ENCODE measurements at places on chromosomes 11 and 22.

GRCh38 chr11:86706338-86707131 is 34.1 kb upstream of the ME3 start:
- DNase-seq: no peak

DNA sequence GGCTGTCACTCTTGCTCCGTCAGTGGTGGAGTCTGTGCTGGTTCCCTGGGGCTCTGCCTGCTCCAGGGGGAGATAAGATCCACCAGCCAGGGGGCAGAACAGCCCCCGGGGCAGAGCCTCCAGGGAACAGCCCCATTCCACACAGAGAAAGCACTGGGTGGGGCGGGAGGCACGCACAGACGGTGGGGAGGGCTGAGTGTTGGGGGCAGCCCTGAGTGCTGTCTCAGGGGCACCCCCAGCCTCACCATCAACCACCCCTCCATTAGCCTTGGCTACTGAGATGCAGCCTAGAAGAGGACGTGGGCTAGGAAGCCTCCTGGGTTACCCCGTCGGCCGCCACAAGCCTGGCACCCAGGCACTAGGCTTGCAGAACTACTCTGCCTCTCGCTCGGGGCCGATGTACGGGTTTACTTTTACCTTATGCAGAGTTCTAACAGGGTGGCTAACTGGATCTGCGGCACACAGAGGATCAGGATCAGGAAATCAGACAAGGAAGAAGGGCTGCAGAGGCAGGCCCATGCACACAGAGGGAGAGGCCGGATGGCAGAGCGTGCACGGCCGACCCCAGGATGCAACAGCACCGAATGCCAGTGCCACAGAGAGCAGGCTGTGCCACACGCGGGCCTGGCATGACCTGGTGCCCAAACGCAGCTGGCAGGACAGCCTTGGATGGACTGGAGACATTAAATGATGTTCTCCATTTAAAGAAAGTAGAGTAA is 140.5 kb downstream of the CTTN start:
- no peak for DNase-seq

DNA sequence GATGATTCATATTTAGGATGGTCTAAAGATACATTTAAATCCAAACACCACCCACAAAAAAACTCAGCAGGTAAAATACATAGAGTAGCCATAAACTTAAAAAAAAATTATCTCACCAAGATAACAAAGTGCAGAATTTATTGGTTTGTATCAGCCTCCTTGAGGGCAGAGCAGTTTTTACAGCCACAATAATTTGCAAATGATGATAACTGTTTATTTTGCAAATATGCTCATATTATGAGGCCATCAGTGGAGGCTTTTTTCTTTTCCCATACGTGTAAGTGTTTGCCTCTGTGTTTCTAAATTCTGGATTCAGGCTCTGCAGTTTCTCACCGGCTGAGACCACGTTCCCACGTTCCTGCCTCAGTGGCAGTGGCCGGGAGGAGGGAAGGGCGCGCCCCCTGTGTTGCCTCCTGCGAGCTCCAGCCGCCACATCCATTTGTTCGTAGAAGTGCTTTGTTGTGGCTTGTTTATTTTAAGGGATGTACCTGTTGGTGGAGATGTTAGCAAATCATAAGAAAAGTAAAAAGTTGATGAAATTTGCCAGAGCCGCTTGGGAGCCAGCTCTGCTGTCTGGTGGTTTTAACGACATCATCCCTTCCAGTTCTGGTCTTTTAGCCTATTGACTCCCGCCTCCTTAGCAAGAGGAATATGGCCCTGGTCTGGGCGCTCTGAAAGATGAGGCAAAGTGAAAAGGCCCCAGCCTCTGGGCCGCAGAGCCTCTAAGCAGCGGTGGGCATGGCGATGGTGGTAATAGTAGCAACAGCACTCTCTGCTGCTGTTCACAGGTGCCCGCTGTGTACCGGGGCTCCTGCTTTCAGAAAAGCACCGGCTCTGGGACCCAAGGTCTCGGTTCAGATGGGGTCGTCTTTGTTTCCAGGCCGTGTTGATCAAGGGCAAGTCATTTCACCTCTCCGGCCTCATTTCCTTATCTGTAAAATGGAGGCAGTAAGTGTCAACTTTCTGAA is 66.7 kb upstream of the PPARA start:
- no peak for DNase-seq

DNA sequence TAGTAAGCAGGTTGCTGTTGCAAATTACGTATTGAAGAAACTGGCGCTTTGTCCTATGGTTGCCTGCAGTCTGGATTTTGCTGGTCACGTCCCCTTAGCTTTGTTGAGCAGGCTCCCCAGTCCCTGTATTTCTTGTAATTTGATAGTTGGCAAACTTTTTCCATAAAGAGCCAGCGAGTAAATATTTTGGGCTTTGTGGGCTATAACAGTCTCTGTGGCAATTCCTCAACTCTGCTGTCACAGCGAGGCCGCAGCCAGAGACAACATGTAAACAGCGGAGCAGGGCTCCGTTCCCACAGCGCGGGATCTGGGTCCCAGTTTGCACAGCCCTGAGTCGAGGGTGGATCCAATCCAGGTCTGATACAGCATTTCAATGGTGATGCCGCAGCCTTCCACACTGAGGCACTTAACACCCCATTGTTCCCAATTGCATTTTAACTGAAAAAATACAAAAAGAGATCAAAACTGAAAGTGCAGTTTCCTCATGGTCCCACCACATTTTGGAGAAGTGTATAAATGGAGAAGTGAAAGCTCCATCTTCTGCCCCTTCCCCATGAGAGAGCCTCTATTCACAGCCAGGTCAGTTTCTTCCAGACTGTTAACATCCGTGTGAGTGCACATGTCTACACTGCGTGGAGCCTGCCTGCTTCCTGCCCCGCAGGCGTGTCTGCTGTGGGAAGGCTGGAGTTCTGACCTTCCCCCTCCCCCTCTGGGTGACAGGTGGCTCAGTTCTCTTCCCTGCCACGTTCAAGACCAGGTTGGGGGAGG is 89.1 kb downstream of the RPS6KA4 start:
- DNase-seq: no peak

GRCh38 chr11:85052636-85053035 is 574.5 kb downstream of the DLG2 start:
- DNase-seq: no peak

GRCh38 chr11:30938171-30938570 is 352.0 kb upstream of the MPPED2 start:
- DNase-seq: no peak

- no peak for DNase-seq
Measured at GRCh38 chr11:58004664-58005063, 19.0 kb upstream of the OR9Q1 start.

DNA sequence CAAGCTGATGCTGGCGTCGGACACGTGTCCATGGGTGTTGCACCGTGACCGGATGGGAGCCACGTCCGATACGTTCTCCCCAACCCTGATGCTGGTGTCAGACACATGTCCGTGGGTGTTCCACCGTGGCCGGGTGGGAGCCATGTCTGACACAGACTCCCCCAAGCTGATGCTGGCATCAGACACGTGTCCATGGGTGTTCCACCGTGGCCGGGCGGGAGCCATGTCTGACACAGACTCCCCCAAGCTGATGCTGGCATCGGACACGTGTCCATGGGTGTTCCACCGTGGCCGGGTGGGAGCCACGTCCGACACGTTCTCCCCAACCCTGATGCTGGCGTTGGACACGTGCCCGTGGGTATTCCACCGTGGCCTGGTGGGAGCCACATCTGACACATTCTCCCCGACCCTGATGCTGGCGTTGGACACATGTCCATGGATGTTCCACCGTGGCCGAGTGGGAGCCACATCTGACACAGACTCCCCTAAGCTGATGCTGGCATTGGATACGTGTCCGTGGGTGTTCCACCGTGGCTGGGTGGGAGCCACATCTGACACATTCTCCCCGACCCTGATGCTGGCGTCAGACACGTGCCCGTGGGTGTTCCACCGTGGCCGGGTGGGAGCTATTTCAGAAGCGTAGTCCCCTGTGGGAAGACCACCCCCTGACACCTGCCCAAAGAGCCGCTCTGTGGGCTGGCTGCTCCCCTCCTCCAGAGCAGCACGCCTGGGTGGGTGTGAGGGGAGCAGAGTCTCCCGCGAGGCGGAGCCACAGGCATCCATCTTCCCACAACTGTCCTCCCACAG is 20.0 kb downstream of the SELENOO start:
- DNase-seq: no peak

DNA sequence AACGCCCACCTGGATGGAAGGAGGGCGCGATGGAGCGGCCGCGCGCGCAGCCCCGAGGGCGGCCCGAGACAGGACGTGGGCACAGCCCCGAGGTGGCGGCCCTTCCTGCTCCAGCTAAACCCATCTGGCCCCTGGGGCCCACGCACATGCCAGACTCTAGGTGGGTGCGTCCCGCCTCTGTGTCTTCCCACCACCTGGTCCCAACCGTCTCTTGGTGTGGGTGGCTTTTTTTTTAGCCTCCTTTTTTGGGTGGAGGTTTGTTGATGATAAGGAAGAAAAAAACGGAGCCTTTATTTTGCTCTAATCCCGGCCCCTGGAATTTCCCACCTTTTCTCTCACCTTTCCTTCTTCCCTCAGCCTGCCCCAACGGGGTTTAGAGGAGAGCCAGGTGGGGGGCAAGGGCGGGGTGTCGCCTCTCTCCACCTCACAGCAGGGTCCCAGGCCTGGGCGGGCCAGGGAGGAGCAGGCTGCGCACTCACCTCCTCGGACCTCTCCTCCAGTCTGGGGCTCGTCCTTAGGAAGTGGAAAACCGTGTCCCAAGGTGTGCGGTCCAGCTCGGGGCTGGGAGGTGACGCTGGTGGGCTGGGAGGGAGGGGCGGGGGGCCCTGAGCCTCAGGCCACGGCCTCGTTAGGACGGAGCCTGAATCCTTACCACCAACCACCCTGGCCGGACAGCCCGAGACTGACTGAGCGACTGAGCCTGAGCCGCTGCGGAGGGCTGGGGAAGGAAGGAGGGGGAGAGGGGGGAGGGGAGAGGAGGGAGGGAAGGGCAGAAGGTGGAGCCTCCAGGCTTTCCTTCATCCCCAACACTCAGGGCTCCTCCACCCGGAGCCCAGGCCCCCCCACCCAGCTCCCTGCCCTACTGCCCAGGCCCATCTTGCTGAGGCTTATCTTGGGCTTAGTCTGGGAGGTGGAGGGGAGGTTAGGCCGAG is at the start of gene SOX10:
SOX10 (minus strand) TSS at position 696 of the 932 bp plus-strand sequence. CDS start 771 bp downstream, outside the sequence.
- DNase-seq: no peak

DNA sequence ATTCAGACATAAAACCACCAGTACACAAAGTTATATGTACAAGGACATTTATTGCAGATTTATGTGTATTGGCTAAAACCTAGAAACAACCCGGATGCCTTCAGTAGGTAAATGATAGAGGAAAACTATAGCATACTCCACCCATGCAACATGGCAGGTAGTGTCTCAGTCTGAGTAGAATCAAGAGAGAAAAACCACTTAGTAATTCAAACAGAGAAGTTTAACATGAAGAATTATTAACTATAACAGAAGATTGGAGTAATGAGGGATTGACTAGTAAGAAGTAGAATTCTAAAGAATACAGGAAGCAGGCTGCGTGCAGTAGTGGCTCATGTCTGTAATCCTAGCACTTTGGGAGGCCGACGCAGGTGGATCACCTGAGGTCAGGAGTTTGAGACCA is 16.2 kb upstream of the SPTY2D1 start:
- DNase-seq: no peak

- DNase-seq: no peak
Measured at GRCh38 chr22:45434981-45435380, 21.5 kb downstream of the RIBC2 start.

GRCh38 chr11:10761085-10761698 is 10.1 kb downstream of the CTR9 start:
- DNase-seq: no peak

GRCh38 chr11:92572559-92572958 is 347.9 kb downstream of the FAT3 start:
- DNase-seq: no peak

GRCh38 chr11:120132645-120133185 is 5.2 kb downstream of the TRIM29 start:
- DNase-seq: no peak

GRCh38 chr11:68038718-68039525 is at the start of gene TCIRG1:
Gene TCIRG1 (plus strand): TSS chr11:68039025. CDS start chr11:68041272, 2,247 bp downstream.
- no peak for DNase-seq

- no peak for DNase-seq
Measured at GRCh38 chr11:45692808-45693453, 27.5 kb upstream of the CHST1 start.

DNA sequence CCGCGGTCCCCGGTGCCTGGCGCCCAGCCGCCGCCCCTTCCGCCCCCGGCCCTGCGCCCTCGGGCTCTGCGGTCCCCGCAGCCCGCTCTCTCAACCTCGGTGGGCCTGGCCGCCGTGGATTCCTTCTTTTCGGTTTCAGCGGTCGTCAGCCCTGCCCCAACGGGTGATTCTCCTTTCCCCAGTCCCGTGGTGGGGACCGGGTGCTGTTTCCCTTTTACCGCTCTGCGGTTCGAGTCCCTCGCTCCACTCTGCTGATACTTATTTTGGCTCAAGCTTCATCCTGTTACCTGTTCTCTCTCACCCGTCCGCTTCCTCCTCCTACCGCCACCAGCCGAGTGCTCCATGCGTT is 494 bp downstream of the ZDHHC5 start:
- DNase-seq: no peak

- no peak for DNase-seq
Measured at GRCh38 chr22:36009085-36009484, 19.5 kb downstream of the RBFOX2 start.

DNA sequence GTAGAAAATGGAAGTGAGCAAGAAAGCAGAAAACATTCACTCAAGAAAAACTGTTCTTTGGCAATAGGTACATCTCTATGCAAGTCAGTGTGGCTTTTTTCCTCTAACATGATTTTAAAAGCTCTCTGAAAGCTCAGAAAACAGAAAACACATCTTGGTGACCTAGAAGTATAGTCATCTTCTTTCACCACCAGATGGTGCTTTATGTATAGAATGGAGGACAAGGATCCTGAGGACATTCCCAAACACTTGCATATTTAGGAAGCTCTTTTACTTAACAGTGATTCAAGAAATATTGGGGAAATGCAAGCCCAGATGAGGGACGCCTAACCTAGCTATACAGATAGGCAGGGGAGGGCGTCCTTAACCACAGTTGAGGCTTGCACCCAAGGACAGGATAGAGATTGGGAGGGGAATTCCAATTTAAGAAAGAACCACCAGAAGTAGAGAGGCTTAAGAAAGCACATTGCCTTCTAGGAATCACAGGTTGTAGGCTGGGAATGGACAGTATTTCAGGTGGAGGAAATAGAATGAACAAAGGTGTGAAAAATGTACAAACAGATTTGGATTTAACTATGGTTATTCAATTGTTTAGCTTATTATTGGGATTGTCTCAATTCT is 13.8 kb upstream of the CCDC81 start:
- DNase-seq: no peak

All from activated CD8-positive, alpha-beta memory T cell treated with anti-CD3 and anti-CD28 coated beads for 4 hours (primary cell).